ENCODE measurements at places on chromosomes 11 and 22. TPM values are rescaled to one million over a fixed set of nuclear protein-coding genes. Genes with fewer than 3 reads are reported as not detected.

- H3K4me1 ChIP-seq: no peaks in the 10 kb centered on the region
- no peak for DNase-seq
- no peaks in the 10 kb centered on the region for H3K36me3 ChIP-seq
- H3K27ac ChIP-seq: no peak overlapping the region
- no peak overlapping the region for H3K4me3 ChIP-seq
- peaks cover 4% of the 10 kb centered on the region for H3K27me3 ChIP-seq
These were observed 17.2 kb downstream of the IFITM10 start for GRCh38 chr11:1733009-1733715.

GRCh38 chr11:108975026-108975425 is 310.2 kb downstream of the DDX10 start:
- no peaks in the 10 kb centered on the region for H3K4me1 ChIP-seq
- H3K36me3 ChIP-seq: no peaks in the 10 kb centered on the region
- no peak overlapping the region for H3K4me3 ChIP-seq
- H3K27me3 ChIP-seq: no peaks in the 10 kb centered on the region

- peak overlapping the region; percentile 100 for H3K27ac ChIP-seq
- peaks cover 32% of the 10 kb centered on the region for H3K4me1 ChIP-seq
- no peak for DNase-seq
- peak overlapping the region; percentile 97 for H3K4me3 ChIP-seq
- H3K27me3 ChIP-seq: no peaks in the 10 kb centered on the region
These were observed 1.2 kb downstream of the TOB2 start for GRCh38 chr22:41445129-41446056.

DNA sequence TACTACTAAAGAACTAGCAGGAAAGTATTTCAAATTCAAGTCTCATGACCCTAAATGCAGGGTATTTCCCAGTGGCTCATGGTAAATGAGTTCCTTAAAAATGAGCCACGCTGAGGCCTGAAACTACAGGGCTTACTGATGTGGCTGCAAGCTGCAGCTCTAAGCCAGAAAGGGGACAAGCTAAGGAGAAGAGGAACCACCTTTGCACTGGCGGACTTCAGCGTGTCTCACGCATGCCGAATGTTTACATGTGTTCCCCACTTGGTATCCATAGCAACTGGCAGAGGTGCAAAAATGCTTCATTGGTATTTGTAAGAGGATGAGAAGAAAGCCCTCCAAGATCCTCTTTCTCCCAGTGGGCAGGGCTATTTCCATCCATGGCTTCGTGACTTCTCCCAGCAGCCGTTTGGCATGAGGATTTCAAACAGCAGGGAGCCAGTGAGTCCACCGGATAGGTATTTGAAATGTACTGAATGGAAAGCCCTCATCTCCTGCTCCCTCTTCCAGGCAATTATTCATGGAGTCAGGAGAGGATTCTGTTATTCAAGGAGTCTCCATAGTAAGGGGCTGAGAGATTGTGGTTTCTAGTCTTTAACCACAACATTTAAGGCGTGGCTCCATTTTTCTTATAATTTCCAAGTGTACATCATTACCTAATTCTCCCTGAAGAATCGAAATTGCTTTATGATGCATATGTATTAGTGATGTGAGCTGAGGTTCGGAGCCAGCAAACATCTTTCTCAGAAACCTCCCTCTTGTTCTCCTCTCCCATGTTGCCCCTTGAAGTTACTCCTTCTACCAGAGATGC is 55.3 kb upstream of the CD44 start:
- H3K4me3 ChIP-seq: no peak overlapping the region
- peak overlapping the region; percentile 79 for H3K27ac ChIP-seq
- no peaks in the 10 kb centered on the region for H3K36me3 ChIP-seq
- DNase-seq: peak; percentile 14
- H3K27me3 ChIP-seq: no peaks in the 10 kb centered on the region

DNA sequence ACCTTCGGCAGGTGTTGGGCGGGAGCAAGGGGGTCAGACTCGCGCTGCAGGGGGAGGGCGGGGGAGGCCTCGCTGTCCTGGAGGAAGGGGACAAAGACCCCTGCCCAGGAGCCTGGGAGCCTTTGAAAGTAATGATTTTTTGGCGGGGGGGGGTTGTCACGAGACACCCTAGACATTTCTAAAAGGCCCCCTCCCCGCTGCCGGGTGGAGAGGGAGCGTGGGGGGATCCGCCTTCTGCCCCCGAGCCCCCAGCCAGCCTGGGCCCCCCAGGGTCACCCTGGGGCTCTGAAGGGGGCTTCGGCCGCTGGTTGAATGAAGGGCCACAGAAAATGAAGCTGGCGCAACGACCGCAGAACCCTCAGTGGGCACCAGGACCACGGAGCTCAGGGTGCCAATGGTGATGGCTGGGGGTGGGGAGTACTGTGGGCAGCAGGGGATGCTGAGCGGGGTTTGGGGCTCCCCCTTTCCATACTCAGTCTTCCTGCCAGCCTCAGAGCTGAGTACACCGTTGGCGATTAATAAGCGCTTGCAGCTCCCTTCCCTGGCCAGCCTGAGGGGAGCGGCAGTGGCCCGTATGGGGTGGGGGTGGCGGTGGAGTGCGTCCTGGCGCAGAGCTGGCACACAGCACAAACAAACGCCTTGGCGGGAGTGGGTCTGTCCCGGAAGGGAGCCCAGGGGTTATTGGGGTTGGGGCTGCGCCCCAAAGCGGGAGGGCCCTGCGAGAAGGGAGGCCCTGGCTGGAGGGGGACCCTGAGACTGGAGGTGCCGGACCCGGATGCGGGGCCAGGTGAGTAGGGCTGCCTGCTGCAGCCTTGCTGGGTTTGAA is 1.2 kb upstream of the DUSP8 start:
- DNase-seq: no peak
- H3K27me3 ChIP-seq: no peaks in the 10 kb centered on the region
- H3K27ac ChIP-seq: peak overlapping the region; percentile 73
- no peaks in the 10 kb centered on the region for H3K36me3 ChIP-seq

- no peaks in the 10 kb centered on the region for H3K36me3 ChIP-seq
- no peaks in the 10 kb centered on the region for H3K4me1 ChIP-seq
- no peak overlapping the region for H3K4me3 ChIP-seq
- no peak overlapping the region for H3K27ac ChIP-seq
- H3K27me3 ChIP-seq: no peaks in the 10 kb centered on the region
These were observed 257.2 kb downstream of the ST3GAL4 start for GRCh38 chr11:126612671-126613070.

CCDC116 gene
- total RNA-seq: not detected

Measured in esophagus squamous epithelium (tissue), 5 donors.